Natural killer cell treated with Interleukin-12 subunit alpha and Interleukin-12 subunit beta and Interleukin-15 and Interleukin-18, amount 100 ng/mL, for 72 hours (primary cell): ENCODE measurements at places on chromosomes 16 and 17. TPM values are rescaled to one million over a fixed set of nuclear protein-coding genes. Genes with fewer than 3 reads are reported as not detected.
A peak's percentile ranks its signal among the peaks of the same experiment; 100 is the strongest.

GRCh38 chr16:30808146-30808545, 21.1 kb upstream of the ZNF629 start:
- H3K27me3 ChIP-seq: no peaks in the 10 kb centered on the region
- no peak for DNase-seq
- peaks cover 14% of the 10 kb centered on the region for H3K4me1 ChIP-seq
- no peak overlapping the region for H3K27ac ChIP-seq
- H3K36me3 ChIP-seq: no peaks in the 10 kb centered on the region

DNA sequence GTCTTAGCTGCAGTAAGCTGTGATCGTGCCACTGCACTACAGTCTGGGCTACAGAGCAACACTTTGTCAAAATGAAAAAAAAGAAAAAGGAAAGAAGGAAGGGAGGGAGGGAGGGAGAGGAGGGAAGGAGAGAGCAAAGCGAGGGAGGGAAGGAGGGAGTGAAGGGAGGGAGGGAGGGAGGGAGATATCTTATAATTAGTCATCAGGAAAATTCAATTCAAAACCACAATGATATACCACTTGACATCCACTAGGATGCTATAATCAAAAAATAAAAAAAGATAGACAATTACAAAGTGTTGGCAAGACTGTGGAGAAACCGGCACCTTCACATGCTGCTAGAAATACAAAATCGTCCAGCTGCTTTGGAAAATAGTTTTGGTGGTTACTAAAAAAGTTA, 93.8 kb downstream of the CDC27 start:
- no peaks in the 10 kb centered on the region for H3K36me3 ChIP-seq
- peaks cover 12% of the 10 kb centered on the region for H3K4me1 ChIP-seq
- no peak overlapping the region for H3K27ac ChIP-seq
- H3K27me3 ChIP-seq: no peaks in the 10 kb centered on the region
- no peak for DNase-seq

DNA sequence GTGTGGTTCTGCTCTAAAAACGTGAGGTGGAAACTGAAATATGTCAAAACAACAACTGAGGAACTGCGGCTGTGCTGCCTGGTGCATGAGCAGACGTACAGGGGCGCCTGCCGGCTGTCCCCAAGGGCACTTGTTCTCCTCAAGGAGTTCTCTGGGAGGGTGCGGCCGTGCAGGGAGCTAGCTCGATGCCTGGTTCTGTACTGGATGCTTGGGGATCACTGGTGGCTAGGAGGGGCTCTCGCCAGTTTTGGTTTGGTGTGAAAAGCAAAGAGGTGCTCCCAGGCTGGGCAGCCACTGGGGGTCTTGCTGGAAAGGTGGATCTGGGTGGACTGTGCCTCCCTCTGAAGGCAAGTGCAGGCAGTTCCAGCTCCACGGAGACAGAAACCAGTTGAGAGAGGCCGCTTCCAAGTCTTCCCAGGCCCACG, 41.9 kb upstream of the ATP2A3 start:
- no peak overlapping the region for H3K4me3 ChIP-seq
- no peak for DNase-seq
- H3K27ac ChIP-seq: no peak overlapping the region
- H3K4me1 ChIP-seq: peaks cover 2% of the 10 kb centered on the region

DNA sequence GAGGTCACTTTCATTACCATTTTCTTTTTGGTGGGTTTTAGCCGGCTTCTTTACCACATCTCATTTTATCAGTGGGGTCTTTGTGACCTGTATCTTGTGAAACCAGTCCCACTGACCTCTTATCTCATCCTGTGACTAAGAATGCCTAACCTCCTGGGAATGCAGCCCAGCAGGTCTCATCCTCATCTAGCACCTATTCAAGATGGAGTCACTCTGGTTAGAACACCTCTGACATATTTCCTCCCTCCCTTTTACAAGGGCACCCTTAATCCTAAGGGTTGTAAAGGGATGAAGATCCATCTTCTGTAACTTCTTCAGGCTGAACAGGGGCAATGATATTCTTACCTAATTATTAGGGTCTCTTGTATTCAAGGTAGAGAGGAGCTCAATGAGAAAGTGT, 107.9 kb upstream of the HAS3 start:
- H3K4me3 ChIP-seq: no peak overlapping the region
- DNase-seq: no peak
- H3K4me1 ChIP-seq: no peaks in the 10 kb centered on the region

DNA sequence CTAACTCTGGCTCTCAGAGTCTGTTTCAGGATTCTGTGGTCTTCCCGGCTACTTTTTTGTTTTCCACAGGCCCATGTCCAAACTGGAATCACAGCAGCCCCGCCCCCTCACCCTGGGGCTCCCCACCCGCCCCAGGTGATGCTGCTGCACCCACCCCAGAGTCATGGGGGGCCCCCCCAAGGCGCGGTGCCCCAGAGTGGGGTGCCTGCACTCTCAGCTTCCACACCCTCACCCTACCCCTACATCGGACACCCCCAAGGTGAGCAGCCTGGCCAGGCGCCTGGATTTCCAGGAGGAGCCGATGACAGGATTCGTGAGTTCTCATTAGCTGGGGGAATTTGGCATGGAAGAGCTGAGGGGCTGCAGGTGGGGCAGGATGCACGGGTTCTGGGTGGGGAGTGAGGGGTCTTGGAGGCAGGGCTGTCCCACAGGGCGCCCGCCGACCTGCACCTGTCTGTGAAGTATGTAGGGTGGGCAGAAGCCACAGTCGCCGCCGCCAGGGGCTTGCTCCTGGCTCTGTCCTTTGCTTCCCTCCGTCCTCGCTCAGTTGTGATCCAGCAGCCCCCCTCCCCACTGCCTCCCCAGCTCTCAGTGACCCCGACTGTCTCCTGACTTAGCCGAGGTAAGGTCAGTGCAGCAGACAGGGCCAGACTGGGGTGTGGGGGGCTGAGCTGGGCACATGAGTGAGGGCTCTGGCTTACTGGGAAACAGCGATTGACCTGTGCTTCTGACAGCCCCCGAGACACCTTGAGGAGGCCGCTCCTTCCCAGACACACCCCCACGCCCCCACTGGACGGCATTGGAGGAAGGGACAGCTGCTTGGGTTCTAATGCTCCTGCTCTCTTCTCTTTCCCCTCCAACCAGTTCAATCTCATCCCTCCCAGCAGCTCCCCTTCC, 10.0 kb downstream of the TUFM start:
- H3K36me3 ChIP-seq: peaks cover 28% of the 10 kb centered on the region
- no peak overlapping the region for H3K27ac ChIP-seq
- no peaks in the 10 kb centered on the region for H3K27me3 ChIP-seq
- peaks cover 21% of the 10 kb centered on the region for H3K4me1 ChIP-seq

- H3K27me3 ChIP-seq: peaks cover 4% of the 10 kb centered on the region
- no peak overlapping the region for H3K27ac ChIP-seq
- no peak overlapping the region for H3K4me3 ChIP-seq
- no peaks in the 10 kb centered on the region for H3K36me3 ChIP-seq
- no peak for DNase-seq
These were observed 4.3 kb downstream of the ZNF629 start for GRCh38 chr16:30782486-30783279.

DNA sequence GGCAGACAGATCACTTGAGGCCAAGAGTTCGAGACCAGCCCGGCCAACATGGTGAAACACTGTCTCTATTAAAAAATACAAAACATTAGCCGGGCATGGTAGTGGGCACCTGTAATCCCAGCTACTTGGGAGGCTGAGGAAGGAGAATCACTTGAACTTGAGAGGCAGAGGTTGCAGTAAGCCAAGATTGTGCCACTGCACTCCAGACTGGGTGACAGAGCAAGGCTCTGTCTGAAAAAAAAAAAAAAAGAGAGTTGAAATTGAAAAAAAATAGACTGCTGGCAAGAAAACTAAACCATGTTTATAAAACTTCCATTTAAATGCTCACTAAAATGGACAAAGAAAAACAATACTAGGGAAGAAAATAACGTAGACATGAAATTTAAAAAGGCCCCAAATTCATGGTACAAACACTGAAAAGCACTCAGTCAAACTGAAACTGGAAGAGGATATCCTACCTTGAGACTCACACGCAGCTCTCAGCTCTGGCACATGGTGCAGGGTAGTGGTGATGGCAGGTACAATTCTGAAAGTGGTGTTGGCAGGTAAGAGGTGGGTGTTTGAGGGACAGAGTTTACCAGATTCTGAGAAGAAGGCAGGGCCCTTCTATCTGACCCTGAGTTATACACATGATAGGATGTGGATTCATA, 19.3 kb downstream of the CNTROB start:
- H3K36me3 ChIP-seq: peaks cover 22% of the 10 kb centered on the region
- no peaks in the 10 kb centered on the region for H3K27me3 ChIP-seq
- H3K4me1 ChIP-seq: peaks cover 7% of the 10 kb centered on the region
- H3K27ac ChIP-seq: peak overlapping the region; percentile 84

DNA sequence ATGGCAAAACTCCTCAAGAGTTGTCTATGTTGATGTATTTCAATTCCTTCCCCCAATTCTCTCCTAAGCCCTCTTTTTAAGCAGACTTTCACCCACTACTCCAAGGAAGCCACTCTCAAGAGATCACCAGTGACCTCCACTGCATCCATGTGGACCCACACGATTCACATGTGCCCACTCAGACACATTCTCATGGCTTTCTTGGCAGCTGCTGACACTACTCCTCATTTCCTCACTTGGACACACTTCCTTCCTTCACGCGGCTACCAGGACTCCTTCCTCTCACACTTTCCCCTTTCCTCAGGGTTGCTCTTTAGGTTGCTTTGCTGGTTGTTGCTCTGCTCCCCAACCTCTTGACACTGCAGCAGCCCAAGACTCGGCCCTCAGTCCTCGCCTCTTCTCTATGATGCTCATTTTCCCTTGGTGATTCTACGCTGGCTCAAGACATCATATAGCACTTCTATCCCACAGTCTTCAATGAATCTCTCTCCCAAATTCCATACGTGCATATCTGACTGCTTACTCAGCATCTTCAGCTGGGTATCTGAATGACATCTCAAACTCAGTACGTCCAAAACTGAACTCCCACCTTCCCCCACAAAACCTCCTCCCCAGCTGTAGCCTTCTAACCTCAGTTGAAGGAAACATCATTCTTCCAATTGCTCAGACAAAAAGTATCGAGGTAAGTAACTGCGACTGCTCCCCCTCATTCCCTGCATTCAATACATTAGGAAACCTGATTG, 28.2 kb downstream of the HELZ start:
- no peak for DNase-seq
- H3K36me3 ChIP-seq: peaks cover 5% of the 10 kb centered on the region
- no peak overlapping the region for H3K4me3 ChIP-seq
- H3K27me3 ChIP-seq: no peaks in the 10 kb centered on the region
- no peak overlapping the region for H3K27ac ChIP-seq

DNA sequence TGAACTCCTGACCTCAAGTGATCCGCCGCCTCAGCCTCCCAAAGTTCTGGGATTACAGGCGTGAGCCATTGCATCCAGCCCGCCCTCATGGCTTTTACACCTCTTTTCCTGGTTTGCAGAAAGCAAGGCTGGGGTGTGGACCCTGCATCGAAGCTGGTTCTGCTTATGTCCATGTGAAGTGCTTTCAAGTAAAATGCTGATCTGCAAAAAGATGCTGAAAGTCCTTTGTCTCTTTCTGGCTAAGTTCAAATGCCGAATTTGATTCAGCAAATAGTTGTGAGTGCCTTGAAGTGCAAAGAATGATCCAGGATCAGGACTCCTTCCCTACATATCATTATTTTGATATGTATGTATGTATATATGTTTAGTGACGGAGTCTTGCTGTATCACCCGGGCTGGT, 17.1 kb downstream of the NAA60 start:
- H3K27ac ChIP-seq: peak overlapping the region; percentile 53
- H3K4me3 ChIP-seq: peak overlapping the region; percentile 87
- DNase-seq: no peak
- H3K36me3 ChIP-seq: no peaks in the 10 kb centered on the region
- H3K27me3 ChIP-seq: no peaks in the 10 kb centered on the region

- H3K4me1 ChIP-seq: no peaks in the 10 kb centered on the region
- no peak overlapping the region for H3K27ac ChIP-seq
- H3K4me3 ChIP-seq: no peak overlapping the region
- no peaks in the 10 kb centered on the region for H3K36me3 ChIP-seq
These were observed 464.1 kb upstream of the SALL1 start for GRCh38 chr16:51615141-51615540.

DNA sequence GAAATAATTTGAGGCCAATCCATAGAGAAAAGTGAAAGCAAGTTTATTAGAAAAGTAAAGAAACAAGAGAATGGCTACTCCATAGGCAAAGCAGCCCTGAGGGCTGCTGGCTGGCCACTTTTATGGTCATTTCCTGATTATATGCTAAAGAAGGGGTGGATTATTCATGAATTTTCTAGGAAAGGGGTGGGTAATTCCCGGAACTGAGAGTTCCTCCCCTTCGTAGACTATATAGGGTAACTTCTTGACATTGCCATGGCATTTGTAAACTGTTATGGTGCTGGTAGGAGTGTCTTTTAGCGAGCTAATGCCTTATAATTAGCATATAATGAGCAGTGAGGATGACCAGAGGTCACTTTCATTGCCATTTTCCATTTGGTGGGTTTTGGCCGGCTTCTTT, 4.4 kb downstream of the DHRS7B start:
- no peaks in the 10 kb centered on the region for H3K27me3 ChIP-seq
- H3K4me3 ChIP-seq: no peak overlapping the region
- peaks cover 11% of the 10 kb centered on the region for H3K4me1 ChIP-seq
- DNase-seq: no peak
- H3K27ac ChIP-seq: no peak overlapping the region

- H3K27me3 ChIP-seq: peaks cover 10% of the 10 kb centered on the region
- no peak overlapping the region for H3K27ac ChIP-seq
- no peak overlapping the region for H3K4me3 ChIP-seq
- DNase-seq: no peak
- H3K36me3 ChIP-seq: no peaks in the 10 kb centered on the region
- no peaks in the 10 kb centered on the region for H3K4me1 ChIP-seq
These were observed 511.3 kb upstream of the HSBP1 start for GRCh38 chr16:83296505-83296904.

GRCh38 chr17:28480799-28481571, 7.5 kb downstream of the SLC13A2 start:
- no peaks in the 10 kb centered on the region for H3K27me3 ChIP-seq
- H3K4me1 ChIP-seq: peaks cover 8% of the 10 kb centered on the region
- H3K36me3 ChIP-seq: no peaks in the 10 kb centered on the region
- H3K4me3 ChIP-seq: no peak overlapping the region
- no peak for DNase-seq
- no peak overlapping the region for H3K27ac ChIP-seq

DNA sequence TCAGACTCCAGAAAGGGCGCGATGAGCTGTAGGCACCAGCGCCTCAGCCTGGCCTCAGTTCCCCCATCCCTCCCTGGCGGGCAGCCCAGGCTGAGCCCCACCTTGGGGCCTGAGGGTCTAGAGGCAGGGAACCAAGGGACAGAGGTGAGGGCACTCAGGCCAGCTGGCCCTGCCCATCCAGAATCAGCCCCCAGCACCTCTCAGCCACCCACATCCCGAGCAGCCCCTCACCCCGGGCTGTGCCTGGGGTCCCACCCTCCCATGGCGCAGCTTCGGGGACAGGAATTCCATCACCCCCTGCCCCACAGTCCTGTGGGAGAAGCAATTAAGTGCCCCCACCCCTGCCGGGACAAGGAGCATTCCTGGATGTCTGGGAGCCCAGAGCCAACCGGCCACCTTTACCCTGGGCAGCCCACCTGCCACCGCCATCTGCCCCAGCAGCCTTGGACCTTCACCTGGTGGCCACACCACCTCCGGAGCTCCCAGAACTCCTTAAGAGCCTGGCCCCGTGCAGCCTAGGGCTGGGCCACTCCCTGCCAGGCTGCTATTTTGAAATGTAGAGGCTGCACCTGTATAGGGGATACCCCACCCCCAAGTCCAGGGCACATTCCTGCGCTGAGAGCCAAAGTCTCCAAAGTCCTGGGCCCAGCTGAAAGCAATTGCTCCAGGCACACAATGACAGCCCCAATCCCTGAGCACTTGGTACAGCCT, 33.7 kb upstream of the PVALEF start:
- no peaks in the 10 kb centered on the region for H3K27me3 ChIP-seq
- H3K4me3 ChIP-seq: no peak overlapping the region
- no peaks in the 10 kb centered on the region for H3K4me1 ChIP-seq
- no peak overlapping the region for H3K27ac ChIP-seq
- DNase-seq: no peak

TBKBP1 gene
- total RNA-seq: 22.6 TPM

PRSS27 gene
- total RNA-seq: 1.1 TPM

LRRC37A2 gene
- 7.8 TPM for total RNA-seq

CCDC144A gene
- 6.1 TPM for total RNA-seq

LLGL2 gene
- total RNA-seq: 21.4 TPM

KRT33B gene
- not detected for total RNA-seq
